ENCODE measurements at places on chromosomes 6 and 20.

DNA sequence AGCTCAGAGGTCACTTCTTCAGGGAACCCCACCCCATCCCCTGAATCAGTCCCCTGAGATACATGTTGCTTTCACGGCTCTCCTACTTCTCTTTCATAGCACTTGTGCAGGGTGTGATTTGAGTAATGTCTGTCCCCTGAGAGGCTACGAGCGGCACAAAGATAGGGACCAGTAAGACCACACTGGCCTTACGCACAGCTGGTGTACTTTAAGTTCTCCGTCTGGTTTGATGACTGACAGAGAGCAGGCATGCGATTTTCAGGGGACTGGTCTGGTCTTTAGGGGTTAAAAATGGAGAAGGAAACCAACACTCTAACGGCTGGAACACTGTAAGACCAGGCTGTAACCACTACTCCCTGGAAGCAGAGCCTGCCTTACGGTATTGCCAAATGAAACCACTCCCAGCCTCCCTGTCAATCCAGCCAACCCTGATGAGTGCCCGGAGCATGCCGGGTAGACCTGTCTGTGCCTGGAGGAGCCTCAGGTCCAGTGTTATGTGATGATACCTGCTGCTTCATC, 47.1 kb downstream of the ELMO2 start:
- DNase-seq = no peak

DNA sequence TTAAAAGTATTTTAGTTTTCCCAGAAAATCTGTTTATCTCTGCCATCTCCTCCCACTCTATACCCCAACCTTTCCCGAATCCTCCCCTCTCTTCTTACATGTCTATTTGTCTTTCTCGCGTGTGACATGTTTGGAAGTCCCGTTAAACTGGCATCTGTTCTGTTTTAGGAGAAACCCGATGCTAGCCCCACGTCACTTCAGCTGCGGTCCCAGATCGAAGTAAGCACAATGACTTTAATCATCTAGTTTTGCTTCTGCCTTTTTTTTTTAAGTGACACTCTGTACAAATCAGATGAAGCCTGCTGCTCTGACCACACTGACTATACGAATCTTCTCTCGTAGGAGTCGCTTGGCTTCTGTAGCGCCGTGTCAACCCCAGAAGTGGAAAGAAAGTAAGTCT, 97.4 kb downstream of the SASH1 start:
- DNase-seq = no peak

GRCh38 chr6:2429460-2429859, 184.1 kb upstream of the GMDS start:
- no peak for DNase-seq

- no peak for DNase-seq
These were observed 11.9 kb downstream of the XKR7 start for GRCh38 chr20:31979713-31980426.

DNA sequence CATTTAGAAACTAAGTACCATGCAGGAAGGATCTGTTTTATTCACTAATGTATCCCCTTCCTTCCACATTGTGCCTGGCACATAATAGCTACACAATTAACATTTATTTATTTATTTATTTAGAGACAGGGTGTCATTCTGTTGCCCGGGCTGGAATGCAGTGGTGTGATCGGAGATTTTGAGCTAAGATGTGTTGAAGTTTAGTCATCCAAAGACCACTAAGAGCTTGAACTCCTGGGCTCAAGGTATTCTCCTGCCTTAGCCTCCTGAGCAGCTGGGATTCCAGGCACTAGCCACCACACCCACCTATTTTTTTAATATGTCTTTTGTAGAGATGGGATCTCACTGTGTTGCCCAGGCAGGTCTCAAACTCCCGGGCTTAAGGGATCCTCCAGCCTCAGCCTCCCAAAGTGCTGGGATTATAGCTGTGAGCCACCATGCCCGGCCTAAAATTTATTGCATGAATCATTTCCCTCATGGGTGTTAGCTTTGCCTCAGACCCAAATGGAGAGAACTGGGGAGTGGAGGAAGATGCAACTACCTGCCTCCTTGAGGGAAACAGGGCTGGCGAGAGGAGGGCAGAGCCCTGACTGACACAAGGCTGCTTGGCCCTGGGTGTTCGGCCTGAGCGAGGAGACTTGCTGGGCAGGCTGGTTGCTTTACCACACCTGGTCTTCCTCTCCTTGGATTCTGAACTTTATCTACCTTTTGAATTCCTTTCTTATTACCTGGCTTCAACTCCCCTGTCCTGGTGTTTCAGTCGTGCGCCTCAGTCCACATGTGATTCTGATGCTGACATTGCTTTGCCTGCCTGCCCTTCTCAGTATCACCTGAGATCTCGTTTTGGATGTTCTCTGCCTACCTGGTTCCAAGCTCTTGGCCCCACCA, 1.7 kb upstream of the DYNLT1 start:
- no peak for DNase-seq

DNA sequence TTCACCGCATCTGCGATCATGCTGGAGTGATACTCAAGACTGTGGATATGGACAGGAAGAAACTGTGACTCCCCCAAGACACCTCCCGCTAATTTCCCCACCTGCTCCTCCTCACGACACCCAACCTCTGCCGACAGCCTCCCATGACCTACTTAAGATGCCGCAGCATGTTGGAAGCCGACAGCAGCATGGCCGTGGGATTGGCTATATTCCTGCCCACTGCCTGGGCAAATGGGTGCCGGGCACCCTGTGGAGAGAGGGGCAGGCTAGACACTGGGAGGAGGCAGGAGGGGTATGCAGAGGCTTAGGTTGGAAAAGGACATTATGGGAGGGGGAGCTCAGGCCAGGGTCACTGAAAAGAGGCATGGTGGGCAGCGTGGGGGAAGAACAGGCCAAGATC, 4.5 kb downstream of the IDH3B start:
- DNase-seq = no peak

GRCh38 chr20:40512994-40513393, 176.0 kb downstream of the MAFB start:
- DNase-seq = no peak

DNA sequence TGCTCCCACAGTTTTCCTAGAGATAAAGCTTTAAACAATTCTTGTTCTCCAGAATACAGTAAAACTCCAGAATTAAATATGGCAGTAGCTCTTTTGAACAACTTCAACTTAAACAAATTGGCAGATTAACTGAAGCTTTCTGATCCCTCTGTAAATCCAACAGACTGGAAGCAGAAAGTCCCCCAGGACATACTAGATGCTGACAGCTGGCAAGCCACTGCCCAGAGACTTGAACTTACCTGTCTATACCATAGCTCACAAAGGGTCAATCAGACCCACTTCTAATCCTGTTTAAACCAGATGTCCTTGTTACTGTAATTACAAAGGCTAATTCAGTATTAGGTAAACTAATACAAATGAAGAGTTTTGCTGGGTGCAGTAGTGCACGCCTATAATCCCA, 12.3 kb downstream of the GPLD1 start:
- no peak for DNase-seq

- no peak for DNase-seq
These were observed 226.3 kb downstream of the KIF16B start for GRCh38 chr20:16346956-16347355.

DNA sequence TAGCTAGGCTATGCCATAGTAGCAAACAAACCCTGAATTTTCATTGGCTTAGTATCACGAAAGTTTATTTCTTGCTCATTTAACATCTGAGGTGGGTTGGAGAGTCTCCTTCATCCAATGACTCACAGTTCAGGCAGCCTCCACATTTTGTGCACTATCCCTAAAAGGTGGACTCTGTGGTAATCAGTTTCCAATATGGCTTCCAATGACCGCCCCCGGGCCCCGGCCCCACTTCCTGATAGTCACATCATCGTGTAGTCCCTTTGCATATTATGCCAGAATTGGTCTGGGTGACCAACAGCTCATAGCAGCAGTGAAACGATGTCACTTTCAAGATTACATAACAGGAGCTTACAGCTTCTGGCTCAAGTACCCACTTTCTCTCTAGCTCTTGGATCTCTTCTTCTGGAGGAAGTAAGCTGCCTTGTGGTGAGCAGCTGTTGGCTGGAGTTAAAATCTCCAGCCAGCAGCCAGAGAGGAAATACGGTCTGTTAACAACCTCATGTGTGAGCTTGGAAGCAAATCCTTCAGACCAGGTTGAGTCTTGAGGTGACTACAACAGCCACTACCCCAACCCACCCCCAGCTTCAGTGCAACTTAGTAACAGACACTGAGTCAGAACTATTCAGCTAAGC, 7.8 kb downstream of the HCRTR2 start:
- DNase-seq = no peak

DNA sequence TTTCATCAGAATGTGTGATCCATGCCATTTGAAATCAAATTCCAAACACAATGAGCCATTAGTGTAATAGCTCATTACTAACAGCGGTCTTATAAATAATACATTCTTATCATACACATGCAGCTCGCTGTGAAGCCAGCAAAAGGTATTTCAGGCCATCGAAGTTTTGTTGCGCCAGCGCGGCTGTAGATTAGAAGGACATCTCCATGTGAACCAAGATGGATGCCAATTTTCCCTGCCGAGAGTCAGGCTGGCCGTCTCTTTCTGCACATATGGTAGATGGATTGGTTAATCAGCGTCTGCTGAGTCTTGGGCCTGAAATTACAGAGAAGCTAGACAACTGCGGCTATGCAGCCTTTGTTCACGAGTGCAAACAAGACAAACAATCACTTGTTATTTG, 44.1 kb downstream of the CFAP61 start:
- DNase-seq = no peak

DNA sequence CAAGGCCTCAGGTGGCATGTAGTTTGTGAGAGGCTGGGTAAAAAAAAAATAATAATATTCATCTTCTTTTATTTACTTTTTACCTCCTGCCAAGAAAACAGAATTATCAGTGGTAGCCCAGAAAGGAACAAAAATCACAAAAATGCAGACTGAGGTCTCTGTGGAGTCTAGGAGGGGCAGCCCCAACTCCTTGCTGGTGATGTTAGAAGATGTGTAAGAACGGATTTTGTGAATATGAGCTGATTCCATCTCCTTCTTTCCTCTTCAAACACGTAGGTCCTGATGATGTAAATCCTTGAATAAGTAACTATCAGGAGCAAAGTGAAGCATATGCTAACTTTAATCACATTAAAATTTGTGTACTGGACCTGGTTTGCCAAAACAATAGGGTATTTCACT, 226.8 kb downstream of the EYA4 start:
- DNase-seq = peak; percentile 23

DNA sequence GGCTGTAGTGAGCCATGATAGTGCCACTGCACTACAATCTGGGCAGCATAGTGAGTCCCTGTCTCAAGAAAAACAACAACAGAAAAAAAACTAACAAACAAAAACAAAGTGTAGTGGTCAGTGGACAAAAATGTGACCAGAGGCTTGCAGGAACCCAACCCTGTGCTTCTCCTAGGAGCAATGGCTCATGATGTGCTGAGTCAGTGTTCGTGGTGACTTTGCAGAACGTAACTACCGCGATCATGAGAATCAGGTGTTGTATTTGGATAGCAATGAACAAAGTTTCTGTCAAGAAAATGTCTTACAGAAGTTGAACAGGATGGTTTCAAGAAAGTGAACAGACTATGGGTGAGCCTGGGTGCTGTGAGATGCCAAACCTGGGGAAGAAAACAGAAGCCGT, 18.5 kb upstream of the FOXC1 start:
- DNase-seq = no peak

DNA sequence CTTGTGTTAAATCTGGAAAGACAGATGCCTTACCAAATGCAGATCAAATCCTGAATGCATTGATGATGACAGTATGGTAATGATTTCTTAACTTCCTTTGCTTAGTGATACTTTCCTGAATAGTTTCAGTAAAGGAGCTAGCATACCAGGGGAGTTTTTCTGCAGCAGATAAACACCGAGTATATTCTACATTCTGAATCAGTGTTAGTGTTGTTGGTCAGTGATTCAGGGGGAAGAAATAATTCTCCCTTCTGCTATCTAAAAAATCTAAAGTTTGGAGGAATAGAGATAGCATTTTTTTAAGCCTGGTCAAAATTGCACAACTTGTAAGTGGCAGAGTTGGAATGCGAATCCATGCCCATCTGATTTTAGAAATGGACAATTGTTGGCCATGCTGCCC, 512.2 kb upstream of the MARCKS start:
- peak; percentile 23 for DNase-seq

- no peak for DNase-seq
These were observed 43.8 kb downstream of the PTCHD4 start for GRCh38 chr6:48067148-48067712.

DNA sequence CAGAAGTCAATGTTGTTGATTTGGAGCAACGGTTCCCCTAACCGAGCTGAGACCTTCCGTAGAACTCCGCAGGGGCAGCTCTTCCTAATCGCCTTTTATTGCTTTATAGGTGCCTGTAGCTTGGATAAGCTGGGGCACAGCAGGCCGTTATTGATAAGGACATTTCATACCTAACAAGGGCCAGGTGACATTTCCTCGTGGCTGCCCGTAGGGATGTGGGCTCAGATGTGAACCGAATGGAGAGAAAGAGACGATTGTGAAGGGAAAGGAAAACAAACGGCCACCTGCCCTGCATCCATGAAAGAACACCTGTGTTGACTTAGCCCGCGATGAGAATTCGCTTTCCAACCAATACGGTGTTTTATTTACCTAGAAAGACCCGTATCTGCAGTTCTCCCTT, 53.3 kb upstream of the DACT2 start:
- no peak for DNase-seq

- DNase-seq = no peak
These were observed 1172.2 kb upstream of the CITED2 start for GRCh38 chr6:140546640-140547039.

DNA sequence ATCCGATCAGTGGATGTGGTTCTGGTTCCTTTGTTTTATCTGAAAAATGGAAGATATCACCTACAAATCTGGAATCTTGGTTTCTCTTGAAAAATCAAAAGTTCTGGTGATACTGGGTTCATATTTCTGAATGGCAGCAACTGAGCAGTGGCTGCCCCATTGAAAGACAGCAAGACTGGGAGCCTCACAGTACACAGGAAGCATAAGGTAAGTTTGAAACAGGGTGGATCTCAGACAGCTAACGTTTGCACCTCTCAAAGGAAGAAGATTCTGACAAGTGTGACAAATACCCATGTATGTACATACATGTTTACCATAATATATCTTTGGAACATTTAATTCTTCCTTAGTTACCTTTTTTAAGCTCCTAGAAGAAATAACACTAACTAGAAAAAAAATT, at the start of gene SAMD3:
Gene SAMD3 (minus strand): TSS at position 177 of the 400 bp plus-strand sequence. CDS start 7,678 bp downstream, outside the sequence.
- DNase-seq = no peak

DNA sequence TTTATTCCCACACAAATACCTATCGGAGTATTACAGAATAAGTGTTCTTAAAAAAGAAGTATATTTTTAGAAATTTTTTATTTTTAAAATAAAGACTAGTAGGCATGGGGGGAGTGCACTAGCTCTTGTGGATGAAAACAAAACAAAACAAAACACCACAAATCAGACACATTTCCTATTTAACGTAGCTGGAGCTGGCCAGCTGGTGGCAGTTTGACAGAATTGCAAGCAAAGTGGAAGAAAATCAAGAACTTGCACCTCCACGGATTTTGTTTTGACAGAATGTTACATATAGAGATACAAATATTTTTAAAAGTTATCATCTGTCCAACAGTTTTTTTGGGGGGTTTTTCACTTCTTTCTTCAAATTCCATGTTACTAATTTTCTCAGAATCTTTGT, 63.6 kb upstream of the SNRPB2 start:
- DNase-seq = no peak
